Neuronal stem cell (in vitro differentiated cells): ENCODE measurements at places on chromosomes 7 and 10.
A peak's percentile ranks its signal among the peaks of the same experiment; 100 is the strongest.

GRCh38 chr10:79409038-79409725 is 36.2 kb downstream of the ZCCHC24 start:
- DNase-seq: no peak

GRCh38 chr10:60524541-60524940 is 134.9 kb upstream of the ANK3 start:
- no peak for DNase-seq

DNA sequence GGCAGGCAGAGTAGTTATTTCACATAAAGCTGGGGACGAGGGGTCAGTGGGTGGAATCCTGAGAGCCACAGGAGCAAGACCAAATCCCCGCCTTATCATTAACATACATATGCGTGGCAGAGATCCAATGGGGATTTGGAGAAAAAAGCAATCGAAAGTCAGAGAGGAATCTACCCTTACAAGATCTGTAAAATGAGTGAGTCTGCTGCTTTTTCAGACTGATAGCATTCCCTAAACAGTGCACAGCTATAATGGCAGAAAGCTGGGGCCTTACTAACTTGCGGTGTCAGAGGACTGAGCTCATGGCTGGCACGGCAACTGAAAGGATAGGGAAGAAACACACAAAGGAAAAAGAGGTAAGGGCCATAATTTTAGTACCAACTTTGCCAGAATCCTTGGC is 25.0 kb downstream of the GPR22 start:
- no peak for DNase-seq

GRCh38 chr7:131103997-131104396 is 223.7 kb upstream of the MKLN1 start:
- DNase-seq: no peak

DNA sequence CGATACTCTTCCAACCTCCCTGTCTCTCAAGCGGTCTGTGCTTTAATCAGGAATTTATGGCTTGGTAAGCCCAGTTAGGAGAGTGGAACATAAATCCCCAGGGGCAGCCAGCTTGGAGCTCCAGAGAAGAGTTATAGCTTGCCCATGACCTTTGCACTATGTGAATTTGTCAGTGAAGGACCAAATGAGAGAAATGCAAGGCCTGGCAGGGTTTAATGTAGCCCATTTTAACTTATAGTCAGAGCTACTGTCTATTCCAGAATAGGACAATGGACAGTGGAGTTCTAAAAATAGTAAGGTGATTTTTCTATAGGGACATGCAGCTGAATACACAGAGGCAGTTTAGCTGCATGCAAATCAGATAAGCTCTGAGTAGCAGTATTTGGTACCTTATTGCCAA is 142.6 kb upstream of the CAV2 start:
- DNase-seq: no peak

GRCh38 chr10:1531883-1532597 is 205.3 kb downstream of the ADARB2 start:
- no peak for DNase-seq

DNA sequence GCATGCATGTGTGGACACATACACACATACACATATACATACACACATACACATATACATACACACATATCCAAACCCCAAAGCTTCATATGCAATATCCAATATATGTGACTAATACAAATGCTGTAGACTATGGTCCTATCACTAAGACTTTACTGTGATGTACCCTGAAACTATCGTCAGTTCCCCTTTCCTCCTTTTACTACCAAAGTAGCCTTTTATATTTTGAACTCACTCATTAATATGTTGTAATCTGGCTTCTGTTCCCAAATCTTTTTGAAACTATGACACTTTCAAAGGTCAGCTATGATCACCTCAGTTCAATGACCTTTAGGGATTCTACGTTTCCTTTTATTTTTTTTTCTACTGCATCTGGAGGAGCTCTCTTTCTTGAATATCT is 64.8 kb upstream of the TFEC start:
- no peak for DNase-seq

DNA sequence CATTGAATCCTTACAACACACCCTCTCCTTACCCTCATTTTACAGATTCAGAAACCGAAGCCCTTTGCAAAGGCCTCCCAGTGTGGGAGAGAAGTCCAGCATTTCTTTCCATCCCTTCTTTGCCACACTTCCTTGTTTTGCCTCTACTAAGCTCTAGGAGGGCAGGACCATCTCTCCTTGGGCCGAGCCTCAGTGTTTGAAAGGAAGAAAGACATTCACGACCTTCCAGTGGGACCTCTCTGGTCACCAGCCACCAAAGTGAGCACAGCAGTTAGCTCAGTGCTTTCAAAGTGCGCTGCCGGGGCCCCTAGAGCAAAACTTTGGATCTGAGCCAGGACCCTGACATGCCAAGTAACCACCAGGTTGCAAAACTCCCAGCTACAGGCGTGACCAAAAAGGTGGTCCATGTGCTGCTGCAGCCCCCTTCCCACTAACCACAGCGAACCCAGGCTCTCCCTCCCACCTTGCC is 12.4 kb downstream of the CTBP2 start:
- DNase-seq: no peak

- DNase-seq: no peak
Observed at GRCh38 chr10:113433711-113434110, 119.1 kb upstream of the HABP2 start.

DNA sequence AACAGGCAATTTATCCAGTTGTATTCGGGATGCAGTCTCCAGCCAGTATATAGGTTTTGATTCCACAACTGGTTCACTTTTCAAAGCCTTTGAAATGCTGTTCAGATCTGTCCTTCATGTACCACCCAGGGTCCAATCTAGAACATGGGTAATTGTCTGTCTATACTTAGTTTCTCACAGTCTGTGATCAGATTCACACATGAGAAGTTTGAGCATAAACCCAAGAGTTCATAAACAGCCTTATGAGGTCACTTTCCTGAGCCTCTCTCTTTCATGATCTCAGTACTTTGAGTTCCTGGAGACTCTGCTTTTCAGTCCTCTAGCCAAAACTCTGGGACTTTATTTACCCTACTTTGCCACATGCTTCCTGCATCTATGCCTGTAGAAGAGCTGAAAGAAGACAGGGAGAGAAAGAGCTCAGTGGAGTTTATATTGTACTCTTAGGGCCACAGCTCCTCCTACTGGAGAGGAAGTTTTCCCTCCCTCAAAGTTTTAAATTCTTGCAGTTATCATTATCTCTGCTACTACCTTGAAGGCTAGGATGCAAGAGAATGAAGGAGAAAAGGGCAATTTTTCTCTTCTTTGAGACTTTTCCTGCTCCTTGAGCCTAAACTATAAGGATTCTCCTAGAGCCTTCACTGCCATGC is 172.0 kb downstream of the ZEB1 start:
- DNase-seq: peak; percentile 17

DNA sequence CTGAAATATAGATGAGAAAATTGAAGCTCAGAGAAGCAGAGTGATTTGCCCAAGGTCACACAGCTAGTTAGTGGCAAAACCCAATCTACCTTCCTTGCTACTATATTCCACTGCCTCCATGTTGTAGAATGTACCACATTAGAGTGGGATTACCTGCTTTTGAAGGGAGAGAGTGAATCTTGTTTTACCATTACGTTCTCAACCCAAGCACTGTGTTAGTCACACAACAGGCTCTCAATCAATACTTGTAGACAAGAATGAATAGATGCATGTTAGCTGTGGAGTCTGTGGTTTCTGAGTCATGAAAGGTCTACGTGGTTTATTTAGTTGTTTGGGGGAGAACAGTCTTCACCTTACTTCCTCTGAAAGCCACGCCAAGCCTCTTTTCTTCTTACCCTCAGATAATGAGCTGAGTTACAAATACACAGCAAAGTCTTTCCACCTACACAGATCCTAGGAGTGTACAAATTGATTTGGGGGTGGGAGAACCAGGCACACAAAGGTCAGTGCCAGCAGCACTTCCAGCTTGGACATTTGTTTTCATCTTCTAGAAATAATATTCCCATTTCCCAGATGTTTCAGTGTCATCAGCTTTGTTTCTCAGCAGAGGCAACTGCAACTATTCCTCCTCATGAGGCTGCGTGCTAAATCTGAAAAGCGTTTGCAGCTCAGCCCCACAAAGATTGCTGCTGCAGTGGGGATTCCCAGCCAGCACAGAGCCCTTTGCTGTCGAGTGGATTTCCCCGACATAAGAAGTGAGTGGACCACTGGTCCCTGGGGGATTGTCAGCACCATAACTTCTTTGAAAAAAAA is 71.5 kb upstream of the ADO start:
- DNase-seq: no peak

- no peak for DNase-seq
Observed at GRCh38 chr7:2248984-2249694, 7.1 kb downstream of the NUDT1 start.

DNA sequence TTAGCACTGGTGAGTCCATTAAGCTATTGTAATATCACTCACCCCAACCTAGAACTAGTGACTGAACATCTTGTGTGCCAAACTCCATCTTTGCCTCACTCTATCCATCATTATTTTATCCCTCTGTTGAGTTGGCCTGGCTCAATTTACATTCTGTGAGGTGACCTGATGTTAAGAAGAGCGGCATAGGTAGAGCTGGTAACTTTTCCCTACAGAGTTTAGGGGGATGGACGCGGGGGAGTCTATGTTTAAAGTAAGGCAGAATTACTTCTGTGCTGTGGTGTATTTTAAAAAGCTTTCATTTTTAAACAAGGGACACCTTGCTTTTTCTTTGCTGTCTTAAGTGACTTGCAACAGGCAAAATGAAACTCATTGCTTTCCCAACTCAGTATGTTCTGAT is 186.3 kb downstream of the CREB5 start:
- no peak for DNase-seq

GRCh38 chr10:33193701-33194521 is 140.6 kb downstream of the NRP1 start:
- DNase-seq: no peak

GRCh38 chr10:60537697-60538096 is 148.0 kb upstream of the ANK3 start:
- DNase-seq: no peak

DNA sequence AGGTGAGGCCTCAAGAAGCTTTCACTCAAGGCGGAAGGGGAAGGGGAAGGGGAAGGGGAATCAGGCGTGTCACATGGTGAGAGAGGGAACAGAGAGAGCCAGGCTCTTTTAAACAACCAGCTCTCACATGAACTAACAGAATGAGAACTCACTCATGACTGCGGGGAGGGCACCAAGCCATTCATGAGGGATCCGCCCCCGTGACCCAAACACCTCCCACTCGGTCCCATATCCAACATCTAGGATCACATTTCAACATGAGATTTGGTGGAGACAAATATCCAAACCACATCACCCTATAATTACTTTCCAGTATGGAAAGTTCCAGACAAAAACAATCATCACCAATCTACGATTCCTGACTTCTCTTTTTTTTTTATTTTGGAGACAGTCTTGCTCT is 22.9 kb downstream of the HIP1 start:
- no peak for DNase-seq

GRCh38 chr10:35421553-35422178 is 85.4 kb downstream of the CCNY start:
- no peak for DNase-seq

GRCh38 chr7:76189276-76189675 is 12.4 kb upstream of the SRRM3 start:
- DNase-seq: no peak

- DNase-seq: no peak
Observed at GRCh38 chr10:93406364-93407145, 75.6 kb downstream of the MYOF start.

DNA sequence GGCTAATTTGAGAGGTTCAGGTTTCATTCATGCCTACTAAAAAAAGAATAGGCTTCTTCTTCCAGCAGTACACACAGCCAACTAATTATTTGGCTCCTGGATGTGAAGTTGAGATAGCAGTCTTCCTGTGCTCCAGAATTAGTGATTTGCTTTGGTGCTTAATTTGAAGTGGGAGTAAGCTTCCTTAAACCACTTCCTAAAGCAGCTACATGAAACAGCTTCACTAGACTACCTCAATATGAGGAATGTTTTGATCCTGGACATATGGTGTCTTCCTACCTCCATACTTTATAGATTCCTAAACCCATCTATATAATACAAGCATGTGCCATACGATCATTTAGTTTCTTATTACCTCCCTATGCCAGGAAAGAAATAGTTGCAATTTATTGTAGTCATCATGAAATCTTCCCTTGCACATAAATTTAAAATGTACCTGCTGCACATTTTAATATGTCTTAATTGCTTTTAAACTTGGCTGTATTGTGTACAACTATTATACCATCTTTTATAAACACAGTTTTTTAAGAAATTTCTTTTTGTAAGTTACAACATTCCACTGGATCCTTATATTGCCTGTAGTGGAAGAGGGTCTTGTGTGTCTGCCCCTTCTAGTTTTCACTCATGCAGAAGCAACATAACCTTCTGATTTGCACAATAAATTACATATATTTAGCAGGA is 8.6 kb downstream of the VIM start:
- no peak for DNase-seq

GRCh38 chr7:20778063-20778721 is 8.5 kb downstream of the SP8 start:
- DNase-seq: peak; percentile 85

- DNase-seq: no peak
Observed at GRCh38 chr10:108014902-108015177, 850.3 kb upstream of the SORCS1 start.

- no peak for DNase-seq
Observed at GRCh38 chr7:33841705-33842129, 63.6 kb upstream of the BMPER start.

DNA sequence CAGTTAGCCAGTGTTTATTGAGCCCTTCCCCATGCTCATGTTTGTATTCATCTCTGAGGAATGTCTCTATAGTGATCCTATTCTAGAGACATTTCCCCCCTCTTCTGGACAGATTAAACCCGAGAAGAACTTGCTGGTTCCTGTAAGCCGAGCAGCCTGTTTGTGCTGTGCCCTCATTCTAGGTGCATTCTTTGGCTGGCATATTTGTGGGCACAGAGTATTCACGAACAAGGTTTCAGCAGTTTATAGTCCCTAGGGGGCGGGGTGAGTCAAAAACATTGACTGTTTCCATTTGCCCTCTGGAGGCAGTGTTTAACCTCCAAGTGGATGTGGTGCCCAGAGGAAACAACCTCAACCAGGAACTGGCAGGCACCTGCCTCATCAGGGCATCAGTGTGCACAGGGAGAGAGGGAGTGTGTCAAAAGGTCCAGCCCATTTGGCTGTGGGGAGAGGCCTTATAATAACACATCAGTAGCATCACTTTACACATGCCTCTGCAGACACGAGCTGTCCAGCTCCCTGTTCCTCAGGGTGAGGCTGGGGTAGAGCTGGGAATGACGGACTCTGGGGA is 273.3 kb upstream of the LRGUK start:
- peak; percentile 26 for DNase-seq

DNA sequence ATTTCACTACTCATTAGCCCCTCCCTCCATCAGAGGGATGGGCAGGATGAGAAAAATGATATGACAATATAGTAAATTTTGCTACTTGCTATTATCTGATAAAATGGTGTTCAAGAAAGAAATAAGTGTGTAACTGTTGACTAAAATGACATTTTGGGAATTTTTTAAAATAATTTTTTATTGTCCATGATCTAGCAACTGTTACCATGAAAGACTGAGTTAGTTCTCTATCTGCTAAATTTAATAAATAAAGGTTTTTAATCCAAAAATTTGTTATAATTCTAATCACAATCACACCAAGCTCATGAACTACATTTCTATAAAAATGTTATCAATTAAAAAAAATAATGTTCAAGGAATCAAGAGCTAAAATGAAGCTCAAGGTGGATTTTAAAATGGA is 28.7 kb upstream of the EPC1 start:
- no peak for DNase-seq

- no peak for DNase-seq
Observed at GRCh38 chr7:29454899-29455451, 108.7 kb upstream of the PRR15 start.
